ENCODE measurements at places on chromosomes 5 and 9. TPM values are rescaled to one million over a fixed set of nuclear protein-coding genes. Genes with fewer than 3 reads are reported as not detected.

Gene GABRP
- not detected for total RNA-seq

Gene CAVIN4
- 41.2 TPM for total RNA-seq

GRCh38 chr5:179348843-179349242 lies 3.6 kb upstream of the ADAMTS2 start:
- no peaks in the 10 kb centered on the region for H3K36me3 ChIP-seq
- DNase-seq, result no peak
- H3K27me3 ChIP-seq, result peaks cover 6% of the 10 kb centered on the region
- no peak overlapping the region for H3K4me3 ChIP-seq
- H3K4me1 ChIP-seq, result no peaks in the 10 kb centered on the region

DNA sequence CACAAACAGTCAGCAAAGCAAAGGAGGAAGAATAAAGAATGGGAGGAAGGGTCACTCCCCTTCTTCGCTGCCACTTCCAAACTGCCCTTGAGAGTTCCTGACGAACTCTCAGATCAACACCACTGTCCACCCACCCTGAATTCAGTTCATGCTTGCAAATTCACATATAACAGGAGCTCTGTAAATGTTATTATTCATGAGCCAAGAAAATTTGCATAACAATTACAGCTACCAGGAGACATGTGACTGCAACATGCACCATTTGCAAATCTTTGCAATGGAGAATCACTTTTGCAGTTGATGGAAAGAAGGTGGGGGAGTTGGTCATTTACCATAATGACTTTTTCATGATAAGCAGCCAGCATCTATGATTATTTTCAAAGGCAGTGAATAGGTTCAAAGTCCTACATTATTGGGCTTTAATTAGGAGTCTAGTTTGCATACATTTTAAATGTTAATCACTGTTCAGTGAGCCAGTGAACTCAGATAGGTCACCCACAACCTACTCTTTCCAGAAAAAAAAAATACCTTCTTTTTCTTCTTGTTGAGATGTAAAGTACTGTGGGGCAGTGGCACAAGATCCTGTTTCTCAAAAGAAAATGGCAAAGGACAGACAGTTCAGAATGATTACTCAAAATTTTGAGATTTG lies 149.7 kb downstream of the CAAP1 start:
- no peak overlapping the region for H3K27ac ChIP-seq
- no peak for DNase-seq
- H3K4me3 ChIP-seq, result no peak overlapping the region
- no peaks in the 10 kb centered on the region for H3K4me1 ChIP-seq

GRCh38 chr9:4946937-4947336 lies 38.1 kb upstream of the JAK2 start:
- no peak overlapping the region for H3K27ac ChIP-seq
- peaks cover 9% of the 10 kb centered on the region for H3K4me1 ChIP-seq
- no peak overlapping the region for H3K4me3 ChIP-seq
- DNase-seq, result no peak
- H3K27me3 ChIP-seq, result no peaks in the 10 kb centered on the region
- no peaks in the 10 kb centered on the region for H3K36me3 ChIP-seq
